NCI-H2081 treated with DMSO at 0.1 percent for 48 hours (cell line): ENCODE measurements at places on chromosomes 4 and X.

- DNase-seq, result no peak
Measured at GRCh38 chrX:105313596-105313995, 93.1 kb upstream of the TEX13A start.

DNA sequence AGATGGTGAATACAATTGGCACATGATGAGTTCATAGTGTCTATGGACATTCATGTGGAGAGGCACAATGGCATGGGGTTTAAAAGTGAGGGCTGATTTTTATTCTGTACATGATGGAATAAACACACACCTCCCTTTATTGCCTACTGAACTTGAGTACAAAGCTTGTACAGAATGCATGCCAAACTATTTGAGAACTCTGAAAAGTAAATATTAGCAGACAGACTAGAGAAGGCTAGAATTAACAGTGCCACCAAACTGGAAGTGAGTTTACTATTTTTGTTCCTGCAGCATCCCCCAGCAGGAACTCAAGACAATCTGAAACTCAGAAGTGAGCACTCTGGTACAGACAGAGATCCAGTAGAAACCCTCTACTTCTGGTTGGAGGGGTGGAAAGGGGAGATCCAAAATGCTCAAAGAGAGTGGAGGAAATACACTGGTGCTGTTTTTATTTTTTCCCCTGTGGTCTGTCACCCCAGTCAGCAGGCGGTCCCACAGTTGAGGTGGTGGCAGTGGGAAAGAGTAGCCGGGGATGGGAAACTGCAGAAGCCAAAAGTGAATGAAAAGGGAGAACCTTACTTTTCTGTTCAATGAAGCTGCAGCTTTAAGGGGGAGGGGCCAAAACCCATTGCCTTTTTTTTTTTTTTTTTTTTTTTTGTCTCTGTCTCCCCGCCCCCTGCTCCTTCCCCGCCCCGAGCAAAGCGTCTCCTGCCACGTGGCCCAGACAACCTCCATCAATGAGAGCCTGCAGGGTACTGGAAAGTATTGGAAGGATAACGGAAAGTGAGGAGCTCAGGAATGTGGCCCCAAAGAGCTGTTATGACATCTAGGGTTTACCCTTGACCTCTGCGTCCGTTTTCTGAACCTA, 20.5 kb downstream of the AKAP4 start:
- DNase-seq, result no peak

DNA sequence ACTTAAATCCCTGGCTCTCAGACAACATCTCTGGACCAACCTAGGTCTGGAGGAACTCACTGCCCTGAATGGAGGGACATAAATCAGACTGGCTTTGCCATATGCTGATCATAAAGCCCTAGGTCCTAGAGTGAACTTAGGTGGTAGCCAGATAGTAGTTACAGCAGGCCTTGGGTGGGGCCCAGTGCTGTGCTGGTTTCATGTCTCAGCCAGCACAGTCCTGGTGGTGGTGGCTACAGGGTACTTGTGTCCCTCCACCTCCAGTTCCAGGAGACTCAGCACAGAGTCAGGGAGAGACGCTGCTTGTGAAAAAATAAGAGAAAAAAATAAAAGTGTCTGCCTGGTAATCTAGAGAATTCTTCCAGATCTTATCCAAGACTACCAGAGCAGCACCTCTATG, 40.3 kb downstream of the GSX2 start:
- DNase-seq, result no peak

GRCh38 chr4:48742412-48742811, 37.7 kb downstream of the FRYL start:
- DNase-seq, result no peak

DNA sequence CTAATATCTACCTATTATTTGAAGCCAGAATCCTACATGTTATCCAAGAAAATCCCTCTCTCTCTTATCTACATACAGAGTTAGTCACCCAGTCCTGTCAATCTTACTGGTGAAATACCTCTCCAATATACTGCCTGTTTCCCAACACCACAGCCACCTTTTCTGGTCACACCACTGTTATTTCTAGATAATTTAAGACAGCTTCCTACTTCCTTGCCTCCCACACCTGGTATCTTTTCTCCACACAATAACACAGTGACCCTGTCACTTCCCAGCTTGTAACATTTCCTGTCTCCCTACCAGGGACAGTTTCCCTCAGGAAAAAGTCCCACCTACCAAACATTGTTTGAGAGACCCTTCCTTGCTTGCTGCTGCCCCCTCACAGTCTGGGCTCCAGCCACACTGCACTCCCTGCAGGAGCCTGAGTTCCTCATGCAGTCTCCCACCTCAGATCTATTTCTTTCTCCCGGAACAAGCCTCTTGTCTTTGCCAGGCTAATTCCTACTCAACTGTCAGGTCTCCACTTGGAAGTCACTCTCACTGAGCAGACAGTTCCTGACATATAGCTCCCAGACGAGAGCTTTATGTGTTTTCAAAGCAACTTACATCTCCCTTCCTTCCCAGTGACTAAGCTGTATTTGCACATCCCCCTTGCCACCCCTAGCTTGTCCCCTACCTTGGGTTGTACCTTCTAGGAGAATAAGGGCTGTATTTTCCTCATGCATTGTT, 73.6 kb upstream of the QRFPR start:
- no peak for DNase-seq

DNA sequence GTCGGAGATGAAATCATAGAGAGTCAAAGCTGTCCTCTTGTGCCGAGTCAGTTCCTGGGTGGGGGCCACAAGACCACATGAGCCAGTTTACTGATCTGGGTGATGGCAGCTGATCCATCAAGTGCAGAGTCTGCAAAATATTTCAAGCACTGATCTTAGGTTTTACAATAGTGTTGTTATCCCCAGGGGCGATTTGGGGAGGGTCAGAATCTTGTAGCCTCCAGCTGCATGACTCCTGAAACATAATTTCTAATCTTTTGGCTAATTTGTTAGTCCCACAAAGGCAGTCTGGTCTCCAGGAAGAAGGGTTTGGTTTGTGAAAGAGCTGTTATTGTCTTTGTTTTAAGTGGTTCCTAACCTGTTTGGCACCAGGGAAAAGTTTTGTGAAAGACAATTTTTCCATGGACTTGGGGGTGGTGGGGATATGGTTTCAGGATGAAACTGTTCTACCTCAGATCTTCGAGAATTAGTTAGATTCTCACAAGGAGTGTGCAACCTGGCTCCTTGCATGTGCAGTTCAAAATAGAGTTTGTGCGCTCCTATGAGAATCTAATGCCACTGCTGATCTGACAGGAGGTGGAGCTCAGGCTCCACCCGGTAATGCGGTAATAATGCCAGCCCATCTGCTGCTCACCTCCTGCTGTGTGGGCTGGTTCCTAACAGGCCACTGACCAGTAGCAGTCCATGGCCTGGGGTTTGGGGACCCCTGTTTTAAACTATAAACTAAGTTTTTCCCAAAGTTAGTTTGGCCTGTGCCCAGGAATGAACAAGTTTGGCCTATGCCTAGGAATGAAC, 29.2 kb downstream of the METAP1 start:
- no peak for DNase-seq

DNA sequence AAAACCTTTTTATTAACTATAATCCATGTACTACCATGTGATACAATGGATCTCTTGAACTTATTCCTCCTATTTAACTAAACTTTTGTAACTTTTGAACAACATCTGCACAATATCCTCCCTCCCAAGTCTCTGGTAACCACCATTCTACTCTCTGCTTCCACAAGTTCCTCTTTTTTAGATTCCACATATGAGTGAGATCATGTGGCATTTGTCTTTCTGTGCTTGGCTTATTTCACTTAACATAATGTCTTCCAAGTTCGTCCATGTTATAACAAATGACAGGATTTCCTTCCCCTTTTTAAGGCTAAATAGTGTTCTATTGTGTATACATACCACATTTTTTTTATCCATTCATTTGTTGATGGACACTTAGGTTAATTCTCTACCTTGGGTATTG, 28.1 kb downstream of the DCAF8L1 start:
- no peak for DNase-seq

DNA sequence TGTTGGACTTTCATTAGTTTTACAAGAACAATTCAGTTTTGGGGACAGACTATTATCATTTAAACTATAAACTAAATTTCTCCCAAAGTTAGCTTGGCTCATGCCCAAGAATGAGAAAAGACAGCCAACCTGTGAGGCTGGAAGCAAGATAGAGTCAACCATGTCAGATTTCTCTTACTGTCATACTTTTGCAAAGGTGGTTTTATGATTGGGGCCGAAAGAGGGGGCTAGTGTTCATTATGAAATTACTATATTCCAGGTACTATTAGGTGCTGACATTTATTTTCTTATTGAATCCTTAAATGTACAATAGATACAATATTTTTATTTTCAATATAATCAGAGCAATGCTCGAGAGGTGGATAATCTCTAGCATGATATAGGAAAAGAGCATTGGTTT, 30.6 kb downstream of the HERC6 start:
- no peak for DNase-seq

DNA sequence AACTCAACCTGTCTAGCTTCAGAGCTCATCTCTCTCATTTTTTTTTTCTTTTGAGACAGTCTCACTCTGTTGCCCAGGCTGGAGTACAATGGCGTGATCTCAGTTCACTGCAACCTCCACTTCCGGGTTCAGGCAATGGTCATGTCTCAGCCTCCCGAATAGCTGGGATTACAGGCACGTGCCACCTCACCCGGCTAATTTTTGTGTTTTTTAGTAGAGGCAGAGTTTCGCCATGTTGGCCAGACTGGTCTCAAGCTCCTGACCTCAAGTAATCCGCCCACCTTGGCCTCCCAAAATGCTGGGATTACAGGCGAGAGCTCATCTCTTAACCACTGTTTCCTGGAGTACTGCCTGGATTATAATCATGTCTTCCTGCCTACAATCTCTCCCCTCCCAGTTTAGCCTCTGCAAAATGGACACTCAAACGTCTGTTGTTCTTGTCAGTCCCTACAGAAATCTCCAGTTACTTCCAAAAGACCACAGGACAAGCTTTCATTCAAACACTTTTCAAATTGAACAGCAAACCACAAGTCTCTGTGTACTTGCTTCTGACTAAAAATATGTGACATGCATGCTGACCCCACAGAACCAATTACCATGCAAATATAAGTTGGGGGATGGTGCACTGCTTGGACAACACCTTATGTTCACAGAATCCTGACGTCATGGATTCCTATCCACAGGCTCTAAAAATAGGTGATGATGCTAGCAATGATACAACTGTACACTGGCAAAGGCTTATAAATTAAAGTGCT, 137.2 kb downstream of the SH3KBP1 start:
- no peak for DNase-seq

- no peak for DNase-seq
Measured at GRCh38 chrX:13449441-13449840, 120.0 kb upstream of the EGFL6 start.

DNA sequence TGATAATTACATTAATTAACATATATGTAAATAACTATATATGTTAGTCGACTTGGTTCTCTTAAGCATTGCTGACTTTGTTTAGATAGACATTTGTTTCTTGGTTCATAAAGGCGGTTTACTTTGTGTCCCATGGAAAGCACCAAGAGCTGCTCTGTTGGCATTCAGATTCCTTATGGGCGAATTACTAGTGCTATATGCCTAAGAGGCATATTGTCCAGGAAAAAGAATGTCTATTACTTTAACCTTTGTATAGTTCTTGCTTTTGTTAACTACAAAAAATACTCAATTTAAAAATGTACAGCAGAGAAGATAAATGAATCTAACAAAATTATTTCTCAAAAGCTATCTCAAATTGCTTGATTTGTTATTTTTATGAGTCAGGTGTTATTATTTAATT, 532.8 kb downstream of the FAT4 start:
- no peak for DNase-seq

- DNase-seq, result no peak
Measured at GRCh38 chr4:113248320-113248719, 198.9 kb downstream of the ANK2 start.

- DNase-seq, result no peak
Measured at GRCh38 chr4:118369231-118369630, 16.4 kb upstream of the PRSS12 start.

DNA sequence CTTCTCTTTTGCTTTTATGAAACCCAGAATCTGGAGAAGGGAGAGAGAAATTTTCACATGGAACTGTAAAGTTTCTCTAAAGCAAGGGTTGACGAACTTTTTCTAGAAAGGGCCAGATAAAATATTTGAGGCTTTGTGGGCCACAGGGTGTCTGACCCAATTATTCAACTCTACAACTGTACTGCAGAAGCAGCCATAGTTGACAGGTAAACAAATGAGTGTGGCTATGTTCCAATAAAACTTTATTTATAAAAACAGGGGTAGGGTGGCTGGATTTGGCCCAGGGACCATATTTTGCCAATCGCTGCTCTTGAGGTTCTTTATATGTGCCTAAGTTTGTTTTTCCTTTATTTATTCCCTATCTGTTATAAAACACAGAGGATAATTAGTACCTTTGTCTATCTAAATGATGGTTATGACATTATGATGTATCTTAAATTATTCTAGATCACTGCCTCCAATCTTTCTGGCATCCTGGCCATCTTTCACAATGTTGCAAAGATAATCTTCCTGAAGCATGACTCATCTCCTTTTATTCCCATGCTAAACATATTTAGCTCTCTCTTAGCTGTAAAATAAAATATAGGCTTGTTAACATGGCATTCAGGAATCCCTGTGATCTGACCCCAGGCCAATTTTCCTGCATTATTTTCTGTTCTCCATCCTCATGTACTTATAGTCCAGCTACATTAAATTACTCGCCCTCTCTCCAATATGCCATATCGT, 106.8 kb upstream of the CBLL2 start:
- no peak for DNase-seq

DNA sequence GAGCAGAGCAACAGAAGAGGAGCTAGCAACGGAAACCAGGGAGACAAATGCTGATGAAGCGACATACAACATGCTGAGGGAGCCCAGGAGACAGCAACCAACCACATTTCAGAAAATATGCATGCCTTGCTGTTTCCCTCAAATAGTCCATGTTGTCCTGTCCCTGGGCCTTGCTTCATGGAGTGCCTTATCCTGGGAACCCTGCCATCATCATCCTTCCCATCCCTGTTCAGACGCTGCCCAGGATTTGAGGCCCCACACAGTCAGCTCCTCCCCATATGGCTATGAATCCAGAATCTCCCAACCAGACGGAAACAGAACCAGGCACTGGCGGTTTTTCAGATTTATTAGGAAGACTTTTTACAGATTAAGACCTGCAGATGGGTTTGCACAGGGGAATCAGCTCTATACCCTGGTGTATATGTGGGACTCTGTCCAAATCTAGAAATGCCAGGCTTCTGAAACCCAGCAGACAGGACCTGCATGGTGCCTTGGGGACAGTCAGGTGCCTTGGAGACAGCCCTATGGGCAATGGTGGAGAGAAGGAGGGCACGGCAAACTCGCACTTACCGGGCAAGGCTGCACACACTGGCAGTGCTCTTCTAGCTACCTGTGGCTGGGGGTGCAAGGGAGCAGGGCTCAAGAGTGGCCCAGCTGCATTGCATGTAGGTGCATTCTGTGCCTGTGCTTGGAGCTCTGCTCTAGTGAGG, 199.7 kb upstream of the MAMLD1 start:
- no peak for DNase-seq

DNA sequence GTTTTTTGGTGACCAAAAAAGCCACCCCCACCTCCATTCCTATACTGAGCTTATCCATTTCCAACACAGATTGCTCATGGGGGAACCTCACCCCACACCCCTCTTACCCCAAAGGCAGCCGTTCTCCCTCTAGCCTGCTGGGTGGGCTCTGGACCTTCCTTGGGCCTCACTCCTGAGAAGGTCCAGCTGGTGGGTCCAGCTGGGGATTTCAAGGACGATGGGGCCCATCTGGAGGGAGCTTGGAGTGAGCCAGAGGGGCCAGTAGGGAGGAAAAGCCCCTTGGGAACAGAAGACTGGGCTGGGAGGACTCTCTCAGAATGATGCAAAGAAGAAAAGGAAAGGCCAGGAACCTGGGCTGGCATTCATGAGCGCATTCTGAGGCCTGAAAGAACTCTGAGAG, 42.0 kb upstream of the PJA1 start:
- DNase-seq, result no peak
